ENCODE measurements at places on chromosomes 12 and 14.

DNA sequence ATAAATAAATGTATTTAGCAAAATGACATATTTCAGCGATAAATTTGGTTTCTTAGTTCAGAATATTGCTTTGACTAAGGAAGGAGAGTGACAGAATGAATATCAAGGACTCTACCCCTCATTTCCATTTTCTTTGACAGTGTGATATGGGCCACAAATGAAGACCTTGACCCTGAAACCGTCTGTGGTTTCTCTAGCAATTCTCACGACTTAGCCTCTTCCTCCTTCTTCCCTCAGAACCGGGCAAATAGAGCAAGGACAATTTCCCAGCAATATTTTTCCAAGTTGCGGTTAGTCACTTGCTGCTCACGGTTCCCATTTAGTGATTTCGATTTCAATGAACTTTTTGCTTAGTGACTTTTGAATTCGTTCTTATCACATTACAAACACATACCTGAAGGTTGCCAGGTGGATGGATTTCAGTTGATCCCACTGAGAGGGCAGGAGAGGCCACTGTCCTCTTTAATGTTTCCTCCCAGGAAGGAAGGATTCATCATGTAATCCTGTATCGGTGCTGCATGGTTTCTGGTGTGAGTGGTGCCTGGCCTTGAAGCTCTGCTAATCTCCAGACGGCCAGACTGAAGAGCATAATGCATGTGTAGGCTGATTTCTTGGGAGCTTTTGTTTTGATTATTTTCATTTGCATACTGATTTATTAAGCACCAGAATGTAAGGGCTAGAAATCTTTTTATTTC, 77.6 kb downstream of the CHST11 start:
- DNase-seq, result no peak

DNA sequence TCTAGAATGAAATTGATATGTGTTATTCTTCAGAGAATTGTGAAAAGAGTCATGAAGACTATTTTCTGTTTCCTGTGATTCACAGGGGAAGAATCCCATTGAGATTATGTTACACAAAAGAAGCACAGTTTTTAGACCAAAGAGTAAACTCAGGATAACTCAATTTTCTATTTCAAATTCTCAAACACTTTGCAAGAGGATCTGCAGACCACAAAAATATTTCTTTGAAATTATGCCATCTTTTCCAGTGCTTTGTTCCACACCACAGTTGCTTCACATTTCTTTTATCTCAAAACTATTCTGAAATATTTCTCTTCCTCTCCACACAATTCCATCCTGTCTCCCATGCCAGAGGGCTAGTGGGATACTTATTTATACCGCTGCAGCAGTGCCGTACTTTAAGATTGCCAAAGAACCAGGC, 188.9 kb upstream of the FOXG1 start:
- DNase-seq, result no peak

- DNase-seq, result no peak
Observed at GRCh38 chr12:15741082-15741481, 48.1 kb downstream of the EPS8 start.

GRCh38 chr14:79540394-79540793, 670.9 kb downstream of the DIO2 start:
- DNase-seq, result no peak

DNA sequence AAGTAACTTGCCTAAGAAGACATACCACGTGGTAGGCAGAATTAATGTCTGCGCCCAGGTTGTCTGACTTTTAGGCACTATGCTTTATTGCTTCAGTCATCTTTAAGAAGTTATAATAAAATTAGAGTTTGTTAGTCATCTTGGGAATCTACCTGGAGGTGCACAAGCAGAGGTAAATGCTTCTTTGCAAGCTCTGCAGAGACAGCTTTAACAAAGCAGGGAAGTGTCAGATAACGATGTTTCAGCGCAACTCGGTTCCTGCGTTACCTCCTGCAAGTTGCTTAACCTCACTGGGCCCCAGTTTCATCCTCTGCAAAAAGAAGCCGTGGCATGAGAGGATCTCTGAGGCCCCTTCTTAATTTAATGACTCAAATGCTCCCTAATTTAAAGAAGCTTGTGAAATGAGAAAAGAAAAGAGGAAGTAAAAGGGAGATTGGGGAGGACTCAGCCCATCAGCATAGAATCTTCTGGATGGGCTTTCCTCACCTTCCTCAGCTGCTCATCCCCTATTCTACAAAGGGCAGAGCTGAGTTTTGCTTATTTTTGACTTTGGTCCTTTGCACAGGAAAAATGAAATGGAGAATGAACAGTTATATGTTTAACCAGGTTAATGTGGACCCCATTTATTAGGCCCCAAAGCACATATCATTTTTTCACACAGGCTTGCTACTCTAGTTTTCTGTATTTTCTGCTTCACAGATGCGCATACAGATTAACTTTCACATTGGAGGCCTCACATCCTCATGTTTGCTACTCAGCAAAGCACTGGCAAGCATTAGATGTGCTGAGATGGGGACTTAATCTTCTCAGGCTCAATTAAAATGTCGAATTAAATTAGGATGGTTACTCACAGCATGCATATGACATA, 5.1 kb downstream of the ARHGDIB start:
- no peak for DNase-seq

DNA sequence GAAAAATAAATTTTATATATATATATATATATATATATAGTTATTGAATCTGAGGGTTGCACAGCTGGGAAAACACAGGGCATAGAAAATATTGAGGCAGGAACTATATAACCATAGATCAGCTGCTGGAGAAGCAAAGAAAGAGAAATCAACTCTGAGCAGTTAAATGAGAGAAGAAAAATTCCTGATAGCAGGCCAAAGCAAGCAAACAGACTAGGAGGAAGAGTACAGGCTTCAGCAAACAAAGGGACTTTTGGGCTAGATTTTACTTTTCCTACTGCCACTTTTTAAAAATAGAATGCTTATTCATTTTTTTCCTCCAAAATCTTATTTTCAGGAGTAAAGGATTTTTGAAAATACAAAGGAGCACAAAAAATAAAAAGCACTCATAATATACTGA, 216.0 kb upstream of the PRKD1 start:
- no peak for DNase-seq

- DNase-seq, result no peak
Observed at GRCh38 chr14:39005044-39005880, 97.8 kb downstream of the SEC23A start.

GRCh38 chr12:28578361-28578760, 388.1 kb downstream of the CCDC91 start:
- DNase-seq, result no peak

GRCh38 chr12:103182299-103182698, 224.8 kb downstream of the ASCL1 start:
- no peak for DNase-seq

- peak; percentile 72 for DNase-seq
Observed at GRCh38 chr14:103871596-103872480, 24.5 kb upstream of the PPP1R13B start.

DNA sequence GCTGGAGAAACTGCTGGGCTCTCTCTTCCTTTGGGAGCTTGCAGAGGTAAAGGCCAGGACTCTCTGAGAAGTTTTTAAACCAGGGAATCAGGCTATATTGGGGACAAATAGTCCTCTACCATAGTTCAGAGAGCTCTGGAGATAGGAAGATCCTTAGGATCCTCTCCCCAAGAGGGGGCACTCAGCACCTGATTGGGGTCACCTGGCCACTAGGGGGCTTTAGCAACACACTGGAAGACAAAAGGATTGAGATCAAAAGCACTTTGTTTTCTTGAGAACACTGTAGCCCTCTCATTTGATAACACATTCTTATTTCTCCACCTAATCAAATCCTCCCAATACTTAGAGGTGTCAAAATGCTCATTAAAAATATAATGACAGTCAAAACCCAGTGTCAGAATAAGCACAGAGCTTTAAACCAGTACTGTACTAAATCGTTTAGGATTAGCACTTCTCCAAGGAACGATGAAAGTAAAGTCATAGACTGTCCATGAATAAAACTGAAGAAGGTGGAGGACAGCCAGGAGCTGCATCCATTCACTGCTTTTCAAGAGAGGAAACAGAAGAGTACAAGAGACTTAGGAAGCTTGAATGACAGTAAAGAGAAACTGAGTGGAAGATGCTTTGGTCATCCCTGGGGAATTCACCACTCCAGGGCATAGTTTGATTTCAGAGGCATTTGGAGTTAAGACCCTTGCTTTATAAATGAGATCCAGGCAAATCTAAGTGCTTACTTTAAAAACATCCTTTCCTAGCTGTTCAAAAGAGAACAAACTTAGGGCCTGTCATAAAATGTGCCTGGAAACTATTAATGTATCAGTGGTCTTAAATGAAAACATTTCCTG, 26.5 kb downstream of the BMP4 start:
- no peak for DNase-seq

GRCh38 chr12:5268424-5269210, 163.3 kb upstream of the NTF3 start:
- DNase-seq, result no peak

DNA sequence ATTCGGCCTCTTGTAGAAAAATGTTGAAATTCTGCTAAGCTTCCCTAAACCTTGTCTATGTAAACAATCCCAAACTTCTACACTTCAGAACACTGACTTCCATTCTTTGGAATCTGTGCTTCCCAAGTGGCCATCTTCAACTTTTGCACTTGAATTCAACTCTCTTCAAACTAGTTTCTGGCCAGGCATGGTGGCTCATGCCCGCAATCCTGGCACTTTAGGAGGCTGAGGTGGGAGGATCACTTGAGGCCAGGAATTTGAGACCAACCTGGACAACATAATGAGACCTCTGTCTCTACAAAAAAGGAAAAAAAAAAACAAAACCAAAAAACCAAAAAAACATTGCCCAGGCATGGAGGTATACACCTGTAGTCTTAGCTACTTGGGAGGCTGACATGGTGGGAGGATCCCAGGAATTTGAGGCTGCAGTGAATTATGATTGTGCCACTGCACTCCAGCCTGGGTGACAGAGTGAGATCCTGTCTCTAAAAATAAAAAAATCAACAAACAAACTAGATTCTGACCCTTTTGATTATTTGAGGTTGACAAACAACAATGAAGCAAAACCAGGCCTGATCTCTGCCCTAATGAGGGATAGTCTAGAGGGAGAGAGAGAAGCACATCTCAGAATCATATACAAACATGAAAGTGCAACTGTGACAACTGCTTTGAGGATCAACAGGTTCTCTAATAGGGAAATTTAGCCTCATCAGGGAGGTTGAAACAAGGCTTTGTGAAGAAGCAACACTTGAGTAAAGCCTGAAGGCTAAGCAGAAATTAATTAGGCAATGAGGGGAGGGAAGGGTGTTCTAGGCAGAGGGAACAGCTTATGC, 11.6 kb upstream of the C12orf75 start:
- DNase-seq, result no peak

GRCh38 chr14:75051556-75051899, 261 bp upstream of the MLH3 start:
- DNase-seq, result no peak
